ENCODE measurements at places on chromosomes 12 and 14. TPM values are rescaled to one million over a fixed set of nuclear protein-coding genes. Genes with fewer than 3 reads are reported as not detected.

The MORN3 gene
- 0.25 TPM for total RNA-seq

The STAC3 gene
- total RNA-seq: 2.1 TPM

The MYH7 gene
- 0.82 TPM for total RNA-seq

The SMCO2 gene
- total RNA-seq: not detected

The OAS1 gene
- 19.5 TPM for total RNA-seq

The RPS6KA5 gene
- 18.8 TPM for total RNA-seq

The GPR84 gene
- total RNA-seq: 0.14 TPM

- peak; percentile 73 for ATAC-seq
Observed at GRCh38 chr14:32710731-32711680, 227.7 kb upstream of the NPAS3 start.

- ATAC-seq: no peak
Observed at GRCh38 chr12:79848339-79848738, 86.6 kb downstream of the PPP1R12A start.

DNA sequence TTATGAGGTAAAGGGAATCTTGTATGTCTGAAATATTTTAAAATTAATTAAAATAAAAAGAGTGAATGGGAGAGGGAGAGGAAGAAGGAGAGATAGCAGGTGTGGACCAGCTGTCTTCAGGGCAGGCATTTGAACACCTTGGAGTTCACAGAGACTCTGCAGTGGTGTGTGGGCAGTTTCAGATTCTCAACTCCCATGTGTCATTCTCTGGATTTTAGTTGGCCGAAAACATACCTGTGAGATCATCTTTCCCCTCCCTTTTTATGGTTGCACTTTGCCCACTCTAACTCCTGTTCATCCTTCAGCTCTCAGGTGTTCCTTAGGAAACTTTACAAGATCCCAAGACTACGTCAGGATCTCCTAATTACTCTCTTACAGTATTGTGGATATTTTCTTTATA, 108.1 kb downstream of the ERC1 start:
- no peak for ATAC-seq

GRCh38 chr14:68705741-68706283, 87.1 kb downstream of the ZFP36L1 start:
- ATAC-seq: no peak

GRCh38 chr12:93179792-93180191, 197.9 kb upstream of the NUDT4 start:
- ATAC-seq: no peak

DNA sequence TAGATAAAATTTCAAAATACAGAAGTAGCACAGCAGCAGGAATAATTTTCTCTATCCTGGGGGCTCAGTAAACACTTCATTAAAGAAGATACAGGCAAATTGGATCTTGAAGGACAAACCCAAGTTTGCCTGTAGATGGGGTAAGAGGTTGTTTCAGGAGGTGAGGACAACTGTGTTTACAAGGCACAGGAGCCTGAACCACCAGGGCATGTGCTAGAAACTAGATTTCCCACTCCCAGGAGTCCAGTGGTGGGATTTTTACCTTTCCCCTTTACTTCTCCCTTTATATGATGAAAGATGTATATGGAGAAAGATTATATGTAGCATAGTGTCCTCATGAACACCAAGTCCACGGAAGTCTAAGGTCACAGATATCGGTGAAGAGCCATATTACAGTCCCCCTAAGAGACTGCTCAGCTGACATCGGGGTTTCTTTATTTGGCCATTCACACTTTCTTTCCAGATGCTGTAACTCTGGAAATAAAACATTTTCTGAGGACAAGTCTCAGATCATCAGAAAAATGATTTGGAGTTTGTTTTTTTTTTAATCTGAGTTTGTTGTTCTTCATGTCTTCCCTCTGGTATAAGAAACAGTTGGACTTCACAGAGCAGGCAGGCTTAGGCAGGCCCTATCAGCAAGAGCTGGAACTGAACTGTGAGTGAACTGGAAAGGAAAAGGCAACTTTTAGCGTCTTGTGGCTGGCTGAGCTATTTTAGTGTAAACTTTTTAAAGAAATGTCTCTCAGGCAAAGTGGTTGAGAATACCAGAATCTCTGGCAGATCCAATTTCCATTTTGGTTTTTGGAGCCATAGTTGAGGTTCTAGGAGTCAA, 8.0 kb upstream of the EVL start:
- ATAC-seq: peak; percentile 58

DNA sequence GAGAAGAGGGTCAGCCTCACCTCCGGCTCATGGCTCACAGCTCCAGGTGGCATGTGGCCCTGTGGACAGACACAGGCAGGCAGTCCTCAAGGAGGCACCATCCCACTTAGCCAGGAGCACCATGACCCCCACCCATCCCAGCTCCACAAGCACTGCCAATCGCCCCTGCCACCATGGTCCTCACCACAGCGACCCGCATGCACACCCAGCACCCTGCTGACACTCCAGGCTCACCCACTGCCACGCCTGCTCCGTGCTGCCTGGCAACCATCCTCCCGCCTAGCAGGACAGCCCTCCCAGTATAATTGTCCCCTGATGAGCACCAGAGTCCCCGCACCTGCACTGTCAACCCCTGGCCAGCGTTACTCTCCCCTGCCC, 50.9 kb downstream of the TRPV4 start:
- no peak for ATAC-seq

- ATAC-seq: no peak
Observed at GRCh38 chr14:81784084-81784483, 250.4 kb upstream of the SEL1L start.

- ATAC-seq: no peak
Observed at GRCh38 chr14:56102941-56103340, 15.3 kb upstream of the PELI2 start.

DNA sequence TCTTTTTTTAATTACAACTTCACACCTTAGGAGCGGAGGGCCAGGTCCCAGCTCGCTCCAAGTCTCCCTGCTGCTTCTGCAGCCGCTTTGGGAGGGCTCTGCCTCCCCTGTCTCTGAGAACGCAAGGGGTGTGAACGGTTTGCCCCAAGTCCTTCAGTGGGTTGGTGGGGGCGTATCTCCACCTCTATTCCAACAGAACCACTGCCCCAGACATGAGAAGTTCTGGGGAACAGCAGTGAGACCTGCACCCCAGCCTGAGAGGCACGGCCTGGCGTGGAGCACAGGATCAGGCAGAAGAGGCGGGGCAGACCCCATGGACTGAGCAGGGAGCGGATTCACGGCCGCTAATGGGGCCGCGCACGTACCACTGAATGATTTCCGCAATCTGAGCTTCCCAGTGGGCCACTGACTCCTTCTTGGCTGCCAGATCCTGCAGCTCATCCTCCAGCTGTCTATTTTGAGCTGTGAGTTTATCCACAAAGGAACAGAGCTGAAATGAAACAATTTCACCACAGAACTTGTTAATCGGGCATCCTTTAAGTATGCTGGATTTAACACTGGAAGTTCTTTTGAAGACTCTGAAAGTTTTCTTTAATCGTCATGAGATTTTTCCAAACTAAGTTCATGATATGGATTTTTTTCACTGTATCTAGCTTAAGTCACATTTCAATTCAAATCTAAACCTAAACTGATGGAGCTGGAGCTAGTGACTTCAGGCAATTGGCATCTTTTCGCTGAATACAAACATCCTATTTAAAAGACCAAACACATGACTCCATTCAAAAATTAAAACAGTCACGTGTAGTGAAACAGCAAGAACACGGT, 44.4 kb downstream of the AMN start:
- ATAC-seq: no peak

- ATAC-seq: no peak
Observed at GRCh38 chr12:46579474-46579873, 206.9 kb upstream of the SLC38A2 start.

DNA sequence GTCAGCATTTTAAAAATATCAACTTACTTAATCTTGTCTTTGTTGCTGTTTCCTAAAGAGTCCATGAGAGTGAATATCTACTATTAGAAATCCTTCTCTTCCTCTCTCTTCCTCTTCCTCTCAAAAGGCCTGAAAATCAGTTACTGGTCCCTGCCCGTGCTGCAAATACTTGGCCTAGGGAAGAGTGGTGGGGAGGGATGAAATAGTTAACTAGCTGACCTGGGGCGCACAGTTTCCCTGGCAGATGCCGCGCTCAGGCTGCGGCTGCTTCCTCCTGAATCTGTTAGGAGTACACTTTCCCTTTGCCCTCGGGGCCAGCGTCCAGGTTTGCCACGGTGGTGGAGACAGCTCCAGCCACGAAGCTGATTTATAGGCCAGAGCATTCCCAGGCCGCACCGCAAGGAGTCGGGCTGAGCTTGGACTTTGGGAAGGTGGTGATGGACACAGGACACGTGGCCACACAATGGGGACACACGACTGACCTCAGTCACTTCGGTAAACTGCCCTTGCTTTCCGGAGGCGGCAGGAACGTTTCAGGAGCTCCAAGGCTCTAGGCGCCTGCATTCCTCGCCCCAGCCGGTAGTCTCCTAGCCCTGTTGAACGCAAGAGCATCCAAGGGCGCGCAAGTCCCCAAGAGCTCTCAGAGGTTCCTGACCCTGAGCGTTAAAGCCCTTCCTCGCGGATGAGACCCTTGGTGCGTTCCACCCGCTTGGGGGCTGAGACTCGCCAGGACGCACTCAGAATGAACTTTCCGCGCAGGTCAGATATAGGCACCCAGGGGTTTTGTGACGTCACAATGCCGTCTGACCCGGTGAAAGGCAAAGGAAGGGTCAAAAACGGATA, 7.1 kb upstream of the ASCL1 start:
- ATAC-seq: peak; percentile 35

DNA sequence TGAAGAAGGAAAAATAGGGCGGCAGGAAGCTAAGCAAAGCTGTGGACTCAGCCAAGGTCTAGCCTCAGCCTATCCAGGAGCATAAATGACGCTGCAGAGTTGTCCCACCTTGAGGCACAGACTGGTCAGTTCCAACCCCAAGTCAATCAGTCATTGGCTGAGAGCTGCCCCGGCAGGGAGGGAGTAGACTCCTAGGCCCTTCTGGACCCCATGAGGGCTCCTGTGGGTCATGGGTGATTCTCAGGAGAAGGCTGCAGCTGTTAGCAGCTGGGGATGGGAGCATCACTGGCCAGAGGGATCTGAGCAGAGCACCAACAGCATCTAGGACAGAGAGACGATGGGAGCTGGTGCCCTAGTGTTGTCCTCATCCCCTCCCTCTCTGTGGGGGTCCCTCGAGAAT, 51.8 kb upstream of the ESRRB start:
- no peak for ATAC-seq

DNA sequence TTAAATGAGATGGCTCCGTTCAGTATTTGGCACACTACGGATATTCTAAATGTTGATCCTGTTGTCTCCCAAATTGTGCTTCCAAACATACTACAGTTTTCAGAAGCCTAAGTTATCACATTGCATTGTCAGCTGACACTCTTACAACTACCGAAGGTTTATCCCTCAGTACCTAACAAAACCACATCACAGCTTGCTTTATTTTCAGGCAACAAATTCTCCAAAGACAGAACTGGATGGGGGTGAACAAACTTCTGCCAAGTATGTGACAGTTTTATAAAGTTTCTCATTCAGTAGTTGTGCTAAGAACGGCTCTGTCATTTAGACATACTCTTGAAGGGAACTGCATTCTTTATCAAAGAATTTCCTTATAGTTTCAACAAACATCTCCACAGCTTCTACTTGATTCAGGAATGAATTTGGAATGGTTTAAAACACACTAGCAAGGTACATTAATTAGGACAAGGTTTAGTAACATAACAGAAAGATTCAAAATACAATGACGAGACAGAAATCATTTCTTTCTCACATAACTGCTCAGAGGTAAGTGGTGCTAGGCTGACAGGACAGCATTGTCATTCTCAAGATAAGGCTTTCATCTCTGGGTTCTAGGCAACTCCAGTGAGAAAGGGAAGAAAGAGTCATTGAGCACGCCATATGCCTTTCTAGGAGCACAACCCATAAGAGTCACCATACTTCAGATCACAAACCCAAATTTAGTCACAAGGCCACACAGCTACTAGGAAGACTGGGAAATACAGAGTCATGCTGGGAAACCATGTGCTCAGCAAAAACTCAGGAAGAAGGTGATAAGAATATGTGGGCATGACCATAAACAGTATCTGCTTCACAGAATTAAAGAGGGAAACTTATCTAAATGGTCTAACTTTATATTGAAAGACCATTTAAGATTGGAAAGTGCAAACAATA, 100.7 kb downstream of the DUSP6 start:
- ATAC-seq: no peak

- no peak for ATAC-seq
Observed at GRCh38 chr12:100279607-100280244, 12.7 kb downstream of the SCYL2 start.

DNA sequence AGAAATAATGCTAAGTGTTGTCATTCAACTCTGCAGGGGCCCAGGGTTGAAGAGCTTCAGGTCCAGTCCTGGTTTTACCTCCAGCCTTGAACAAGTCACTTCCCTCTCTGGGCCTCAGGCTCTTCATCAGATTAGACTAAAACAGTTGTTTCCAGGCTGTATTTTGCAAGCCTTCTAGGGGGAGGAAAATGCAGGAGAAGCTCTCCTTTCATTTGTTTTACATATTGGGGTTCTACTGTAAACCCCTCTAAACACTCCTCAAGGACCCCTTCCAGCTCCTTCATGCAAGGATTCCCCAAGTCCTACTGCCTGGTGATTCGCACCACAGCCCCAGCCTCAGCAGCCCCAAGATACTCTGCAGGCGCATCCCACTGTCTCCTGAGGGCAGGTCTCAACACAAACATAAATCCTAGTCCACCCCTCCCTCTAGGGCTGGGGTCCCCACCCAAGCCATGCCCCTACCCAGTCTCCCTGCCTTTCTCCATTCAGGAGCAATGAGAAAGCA, 2.7 kb downstream of the SDR9C7 start:
- no peak for ATAC-seq

DNA sequence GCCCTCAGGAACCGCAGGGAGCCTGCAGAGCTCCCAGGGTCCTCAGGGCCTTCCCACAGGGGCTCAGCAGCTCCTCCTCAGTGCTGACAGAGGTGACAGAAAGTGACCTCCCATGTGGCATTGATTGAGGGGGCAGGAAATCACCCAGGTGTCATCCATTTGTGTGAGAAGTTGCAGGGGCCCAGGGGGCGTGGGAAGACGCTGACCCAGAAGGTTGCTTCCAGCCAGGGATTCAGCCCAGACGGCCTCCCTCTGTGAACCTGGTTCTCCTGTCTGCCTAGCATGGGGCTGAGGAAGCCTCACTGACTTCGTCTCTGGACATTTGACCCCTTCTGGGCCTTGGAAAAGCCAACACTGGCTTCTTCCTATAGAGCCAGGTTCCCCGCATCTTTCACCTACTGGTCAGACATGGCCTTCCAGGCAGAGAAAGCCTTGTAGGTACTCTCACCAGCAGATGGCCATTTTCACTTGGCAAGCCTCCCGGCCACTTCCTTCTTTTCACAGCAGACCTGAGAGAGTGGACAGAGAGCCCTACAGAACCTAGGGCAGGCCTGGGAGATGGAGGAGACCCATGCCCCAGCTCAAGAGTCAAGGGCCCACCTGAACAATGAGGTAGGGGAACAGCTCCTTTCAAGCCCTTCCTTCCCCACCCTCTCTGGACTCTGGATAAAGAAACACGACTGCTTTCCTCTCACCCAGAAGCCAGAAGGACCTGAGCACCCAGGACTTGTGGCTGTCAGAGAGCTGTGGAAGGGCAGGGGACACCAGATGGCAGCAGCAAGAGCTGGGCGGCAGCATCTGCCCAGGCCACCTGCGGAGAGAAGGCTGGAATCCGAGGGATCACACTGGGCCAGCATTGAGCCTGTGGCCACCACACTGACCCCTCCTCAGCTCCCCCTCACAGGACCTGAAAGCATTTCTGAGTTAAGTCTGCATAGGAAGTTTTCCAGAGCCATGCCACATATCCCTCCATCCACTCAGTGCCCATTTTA, 377.8 kb downstream of the DPF3 start:
- no peak for ATAC-seq

Data from motor neuron (in vitro differentiated cells).